ENCODE measurements at places on chromosomes 16 and 17.

- DNase-seq = peak; percentile 31
Measured at GRCh38 chr17:55005520-55005919, 37.0 kb downstream of the STXBP4 start.

DNA sequence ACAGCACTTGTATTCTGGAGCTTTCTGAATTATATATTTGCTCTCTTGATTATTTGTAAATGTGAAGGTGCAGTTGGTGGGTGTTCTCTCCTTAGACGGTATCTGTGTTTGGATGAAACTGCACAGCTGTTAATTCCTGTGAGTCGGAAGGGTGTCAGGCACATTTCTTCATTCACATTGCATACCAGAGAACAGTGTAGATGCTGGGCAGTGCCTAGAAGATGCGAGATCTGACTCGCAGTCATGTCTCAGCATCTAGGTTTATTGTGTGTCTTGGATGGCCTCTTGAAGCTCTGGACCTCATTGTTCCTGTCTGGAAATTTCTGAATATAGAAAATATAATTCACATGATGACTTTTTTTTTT is 61.2 kb downstream of the CLEC16A start:
- peak; percentile 53 for DNase-seq

DNA sequence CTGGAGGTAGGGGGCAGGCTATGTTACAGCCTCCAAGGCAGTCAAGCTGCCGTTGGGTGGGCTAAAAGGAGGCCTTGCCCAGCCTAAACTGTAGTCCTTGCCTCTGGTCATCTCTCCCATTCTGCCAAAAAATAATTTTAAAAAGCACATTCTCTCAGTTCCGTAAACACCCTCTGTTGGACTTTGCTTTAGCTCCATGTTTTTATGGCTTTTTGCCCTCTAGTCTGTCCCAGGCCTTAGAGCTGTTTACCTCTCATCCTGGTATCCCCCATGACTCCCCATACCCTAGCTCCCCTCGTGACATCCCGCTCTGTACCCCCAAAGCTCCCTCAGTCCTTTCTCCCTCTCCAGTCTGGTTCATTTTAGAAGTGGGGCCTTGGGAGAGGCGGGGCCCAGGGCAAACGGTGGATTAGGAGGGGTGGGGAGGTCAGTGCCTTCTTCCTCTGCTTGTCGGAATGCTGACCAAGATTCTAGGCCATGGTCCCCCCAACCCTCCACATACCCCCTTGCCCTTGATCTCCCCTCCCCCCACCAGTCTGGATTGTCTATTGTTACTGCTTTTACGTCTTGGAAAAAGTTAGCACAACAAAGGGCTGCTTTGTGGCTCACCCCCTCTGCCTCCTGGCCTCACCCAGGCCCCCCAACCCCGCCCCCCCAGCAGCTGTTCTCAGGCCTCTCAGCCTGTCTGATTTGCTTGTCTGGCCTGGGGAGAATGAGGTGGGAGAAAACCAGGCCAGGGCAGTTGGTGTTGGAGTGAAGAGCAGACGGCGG is 18.4 kb downstream of the GJD3 start:
- no peak for DNase-seq

DNA sequence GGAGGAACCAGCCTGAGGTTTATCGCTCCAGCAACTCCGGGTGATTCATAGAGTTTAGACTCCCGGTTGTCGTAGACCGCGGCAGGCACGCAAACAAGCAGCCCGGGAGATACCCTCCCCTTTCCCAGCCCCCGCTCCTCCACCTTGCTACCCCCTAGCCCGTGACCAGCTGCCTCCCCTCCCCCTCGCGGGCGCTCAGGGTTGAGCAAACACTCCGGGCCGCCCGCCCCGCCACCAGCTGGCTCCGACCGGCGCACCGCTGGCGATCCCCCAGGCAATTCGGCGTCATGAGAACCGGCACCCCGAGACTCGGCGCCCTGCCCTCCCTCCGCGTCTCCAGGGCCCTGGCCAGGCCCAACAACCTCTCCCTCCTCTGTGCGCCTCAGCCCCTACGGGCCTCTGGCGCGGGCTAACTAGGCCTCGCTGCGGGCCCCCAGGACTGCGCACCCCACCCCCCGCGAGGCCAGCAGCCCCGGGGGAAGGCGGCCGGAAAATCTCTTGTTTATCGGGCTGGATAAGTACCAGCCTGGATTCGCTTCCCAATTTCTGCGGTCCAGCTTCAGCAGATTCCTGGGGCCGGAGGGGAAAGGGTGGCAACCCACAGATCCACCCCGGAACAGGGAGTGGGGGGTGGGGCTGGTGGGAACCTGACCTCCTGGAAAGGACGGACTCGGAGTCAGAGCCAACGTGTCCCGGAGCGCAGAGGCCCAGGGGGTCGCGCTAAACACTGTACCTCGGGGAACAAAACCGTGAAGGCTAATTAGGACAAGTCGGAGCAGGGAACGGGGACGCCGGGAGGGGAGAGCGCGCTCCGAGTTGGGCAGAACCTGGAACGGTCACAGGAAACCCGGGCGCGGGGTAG is 951 bp upstream of the GPRC5C start:
- peak; percentile 88 for DNase-seq

- no peak for DNase-seq
Measured at GRCh38 chr16:52437277-52437670, 109.7 kb downstream of the TOX3 start.

Measured in amniotic epithelial cell (primary cell).